Right ventricle myocardium inferior (tissue), 1 donor: ENCODE measurements at places on chromosomes 2 and 18. TPM values are rescaled to one million over a fixed set of nuclear protein-coding genes. Genes with fewer than 3 reads are reported as not detected.

DNA sequence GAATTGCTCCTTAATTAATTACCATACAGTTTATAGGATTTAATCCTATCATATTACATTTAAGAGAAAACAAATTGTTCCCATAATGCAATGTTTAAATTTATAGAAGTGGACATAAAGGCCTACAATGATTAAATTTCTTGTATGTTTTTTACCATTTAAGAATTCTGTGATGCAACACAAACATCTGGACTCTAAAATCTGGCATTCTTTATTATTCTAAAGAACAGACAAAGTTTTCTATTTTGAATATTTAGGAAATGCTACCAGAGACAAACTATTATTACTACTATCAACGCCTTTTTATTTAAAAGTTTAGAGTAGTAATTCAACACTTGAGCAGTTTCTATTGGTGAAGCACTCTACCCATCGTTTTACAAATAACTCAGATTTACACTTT is 535.1 kb downstream of the TMX3 start:
- DNase-seq, result no peak

Gene POMC
- total RNA-seq, result 9.1 TPM

DNA sequence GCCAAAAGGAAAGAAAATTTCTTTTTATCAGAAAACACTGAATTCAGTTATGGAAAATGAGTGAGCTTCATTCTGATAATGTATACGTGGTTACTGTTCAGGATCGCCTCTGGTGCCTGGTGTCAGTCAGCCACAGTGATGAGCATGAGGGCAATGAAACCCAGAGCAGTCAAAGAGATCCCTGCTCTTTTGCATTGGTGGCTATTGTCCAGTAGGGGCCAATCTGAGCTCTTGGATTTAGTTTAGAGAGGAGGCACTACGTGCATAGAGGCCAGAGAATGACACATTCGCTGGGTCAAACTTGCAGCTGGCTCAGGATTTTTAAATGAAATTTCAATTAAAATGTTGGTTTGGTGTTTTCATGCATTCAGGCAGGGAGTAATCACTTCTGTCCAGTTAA is 522.9 kb downstream of the TMEM182 start:
- no peak for DNase-seq

DNA sequence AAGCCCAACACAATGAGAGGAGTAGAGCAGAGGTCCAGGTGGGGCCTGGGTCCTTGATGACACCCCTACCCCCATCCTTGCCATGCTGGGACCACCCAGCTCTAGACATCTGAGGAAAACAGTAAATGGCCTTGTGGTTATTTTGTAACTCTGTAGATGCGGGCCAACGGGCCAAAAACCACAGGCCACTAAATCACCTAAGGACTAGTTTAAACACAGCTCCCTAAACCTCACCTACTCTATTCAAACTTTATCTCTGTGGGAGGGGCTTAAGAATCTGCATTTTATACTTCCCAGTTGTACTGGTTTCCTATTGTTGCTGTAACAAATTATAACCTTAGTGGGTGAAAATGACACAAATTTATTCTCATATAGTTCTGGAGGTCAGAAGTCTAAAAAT is 19.0 kb upstream of the SERTAD2 start:
- DNase-seq, result no peak

GRCh38 chr2:65429786-65430602 is 2.4 kb downstream of the SPRED2 start:
- DNase-seq, result no peak

Gene TFCP2L1
- 0.30 TPM for total RNA-seq

Gene MC4R
- total RNA-seq, result not detected

GRCh38 chr18:78875016-78875777 is 104.4 kb upstream of the SALL3 start:
- no peak for DNase-seq

GRCh38 chr2:142190805-142191204 is 60.0 kb upstream of the LRP1B start:
- DNase-seq, result no peak

DNA sequence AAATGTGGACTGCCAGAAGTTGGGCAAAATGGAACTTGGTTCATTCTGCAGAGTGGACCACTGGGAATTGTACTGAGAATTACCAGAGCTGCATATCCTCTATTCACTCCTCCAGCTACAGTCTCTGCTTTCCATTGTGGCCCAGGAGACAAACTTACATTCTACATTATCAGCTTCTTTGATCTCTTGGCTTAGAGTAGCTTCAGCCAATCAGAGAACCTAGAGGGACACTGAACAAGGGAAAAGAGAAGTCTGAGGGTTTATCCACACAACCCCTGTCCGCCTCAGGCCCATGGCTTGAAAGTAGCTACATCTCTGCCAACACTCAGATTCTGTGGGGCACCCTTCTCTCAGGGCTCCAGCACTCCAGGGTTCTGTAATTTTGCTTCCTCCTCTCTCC is 251.1 kb downstream of the TRIB2 start:
- DNase-seq, result no peak

DNA sequence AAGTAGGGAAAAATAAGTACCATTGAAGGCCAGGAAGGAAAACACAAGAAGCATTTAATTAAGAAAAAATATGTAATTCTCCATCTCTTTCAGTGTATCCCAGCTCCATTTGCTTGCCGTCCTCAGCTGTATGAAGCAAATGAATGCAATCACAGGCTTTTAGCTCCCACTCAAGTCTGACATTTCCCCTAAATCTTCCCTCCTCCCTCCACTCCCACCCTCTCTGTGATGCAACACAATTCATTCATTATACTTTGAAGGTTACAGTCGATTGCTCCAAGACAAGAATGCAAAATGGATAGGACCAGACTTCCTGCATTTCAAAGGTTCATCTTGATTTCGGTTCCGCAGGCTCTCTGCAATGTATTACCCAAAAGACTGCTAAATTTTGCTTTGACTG is 172.7 kb upstream of the SERPINE2 start:
- no peak for DNase-seq

DNA sequence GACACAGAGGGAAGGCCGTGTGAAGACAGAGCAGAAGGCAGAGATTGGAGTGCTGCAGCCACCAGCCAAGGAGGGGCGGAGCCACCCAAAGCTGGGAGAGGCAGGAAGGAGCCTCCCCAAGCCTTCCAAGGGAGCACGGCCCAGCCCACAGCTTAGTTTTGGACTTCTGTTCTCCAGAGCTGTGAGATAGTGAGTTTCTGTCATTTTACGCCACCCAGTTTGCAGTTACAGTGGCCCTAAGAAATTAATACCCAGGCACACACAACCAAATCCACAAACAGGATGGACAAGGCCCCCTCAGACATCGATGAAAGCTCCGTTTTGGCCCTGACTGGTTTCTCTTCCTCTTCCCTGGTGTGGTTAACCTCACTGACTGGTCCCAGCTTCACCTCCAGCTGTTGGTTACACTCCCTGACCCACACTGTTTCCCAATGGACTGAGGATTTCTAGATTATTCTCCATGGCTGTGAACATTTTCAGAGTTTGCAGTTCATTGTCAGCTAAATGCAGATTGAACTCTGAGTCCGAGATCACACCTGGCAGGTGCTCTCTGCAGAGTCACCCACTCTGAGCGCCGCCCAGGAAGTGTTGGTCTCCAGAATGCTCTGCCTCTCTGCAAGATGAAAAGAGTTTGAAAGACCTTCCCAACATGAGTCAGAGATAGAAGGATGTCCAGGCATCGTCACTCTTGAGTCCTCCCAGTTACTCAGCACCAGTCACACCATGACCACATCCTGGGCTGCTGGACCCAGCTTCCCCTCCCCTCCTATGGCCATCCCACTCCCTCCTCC is 100.2 kb downstream of the TWIST2 start:
- DNase-seq, result no peak

Gene ZNF638
- 91.9 TPM for total RNA-seq

DNA sequence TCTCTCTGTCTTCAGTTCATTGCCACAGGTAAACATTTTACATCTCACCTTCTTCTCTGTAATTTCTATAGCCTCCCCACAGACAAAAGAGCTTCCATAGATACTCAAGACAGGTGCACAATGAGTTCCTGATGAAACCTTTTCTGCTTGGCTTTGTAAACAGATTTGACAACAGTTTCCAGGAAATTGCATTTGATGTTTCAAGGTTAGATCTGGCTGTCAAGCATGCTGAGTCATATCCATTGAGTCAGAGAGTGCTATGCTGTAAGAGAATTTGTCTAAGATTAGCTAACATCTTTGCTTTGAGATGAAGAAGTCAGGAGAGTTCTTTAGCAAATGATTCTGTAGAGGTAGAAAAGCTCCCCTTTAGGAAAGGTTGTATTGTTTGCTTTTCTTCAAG is 40.6 kb upstream of the MAP2 start:
- DNase-seq, result no peak

DNA sequence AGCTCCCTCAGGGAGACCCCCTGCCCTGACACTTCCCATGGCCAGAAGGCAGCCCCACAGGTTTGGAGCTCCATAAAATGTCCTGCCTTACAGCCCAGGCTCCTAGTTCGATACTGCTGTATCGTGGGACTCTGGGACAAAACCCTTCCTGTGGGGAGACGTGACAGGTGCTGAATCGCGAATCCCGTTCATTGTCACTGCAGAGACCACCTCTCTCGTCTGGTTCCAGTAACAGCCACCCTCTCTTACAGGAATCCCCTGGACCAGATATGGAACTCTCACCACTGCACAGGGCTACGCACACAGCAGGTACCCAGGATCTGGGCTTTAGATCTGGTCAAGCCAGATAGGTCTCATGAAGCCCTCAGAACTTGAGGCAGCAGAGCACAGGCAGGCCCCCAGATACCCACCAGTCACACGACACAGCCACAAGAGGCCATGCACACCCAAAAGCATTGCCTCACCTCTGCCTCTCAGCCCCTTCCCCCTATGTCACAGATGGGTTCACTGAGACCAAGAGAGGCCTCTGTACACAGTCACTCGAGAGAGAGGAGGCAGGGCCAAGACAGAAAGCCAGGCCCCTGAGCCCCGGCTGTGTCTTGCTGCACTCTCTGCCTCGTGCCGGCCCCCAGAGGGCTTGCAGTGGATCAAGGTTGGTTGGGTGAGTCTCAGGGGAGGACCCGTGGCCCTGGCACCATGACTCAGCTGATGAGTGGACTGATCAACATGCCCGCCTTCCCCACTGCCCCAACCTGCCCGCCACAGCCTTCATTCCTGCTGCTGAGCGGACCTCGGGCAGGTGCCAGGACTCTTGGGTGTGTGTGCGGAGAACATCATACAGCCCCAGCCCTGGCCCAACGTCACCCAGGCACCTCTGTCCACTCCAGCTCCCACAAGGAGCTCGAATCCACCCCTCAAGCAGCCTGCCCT is 7.6 kb downstream of the SDC1 start:
- DNase-seq, result no peak

- DNase-seq, result no peak
These were observed 10.7 kb downstream of the DBI start for GRCh38 chr2:119377294-119377992.

GRCh38 chr18:13269013-13269280 is 50.4 kb downstream of the LDLRAD4 start:
- DNase-seq, result no peak

- DNase-seq, result no peak
These were observed 436.4 kb downstream of the DCDC2C start for GRCh38 chr2:4139731-4140130.

Gene CTIF
- total RNA-seq, result 74.0 TPM

DNA sequence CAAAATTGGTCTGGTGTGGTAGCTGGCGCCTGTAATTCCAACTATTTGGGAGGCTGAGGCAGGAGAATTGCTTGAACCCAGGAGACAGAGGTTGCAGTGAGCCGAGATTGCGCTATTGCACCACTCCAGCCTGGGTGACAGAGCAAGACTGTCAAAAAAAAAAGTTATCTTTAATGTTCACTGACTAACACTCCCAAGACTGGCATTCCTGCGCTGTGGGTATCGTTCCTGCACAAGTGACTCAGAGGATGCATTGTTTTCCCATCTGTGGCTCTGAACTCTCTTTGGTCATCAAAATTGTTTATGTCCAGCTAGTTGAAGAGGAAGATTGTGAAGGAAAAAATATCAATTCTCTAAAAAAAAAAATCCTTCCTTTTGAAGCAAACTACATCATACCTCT is 539.0 kb downstream of the SOX11 start:
- no peak for DNase-seq

Gene ALPI
- total RNA-seq, result not detected

Gene ALK
- total RNA-seq, result 0.08 TPM

DNA sequence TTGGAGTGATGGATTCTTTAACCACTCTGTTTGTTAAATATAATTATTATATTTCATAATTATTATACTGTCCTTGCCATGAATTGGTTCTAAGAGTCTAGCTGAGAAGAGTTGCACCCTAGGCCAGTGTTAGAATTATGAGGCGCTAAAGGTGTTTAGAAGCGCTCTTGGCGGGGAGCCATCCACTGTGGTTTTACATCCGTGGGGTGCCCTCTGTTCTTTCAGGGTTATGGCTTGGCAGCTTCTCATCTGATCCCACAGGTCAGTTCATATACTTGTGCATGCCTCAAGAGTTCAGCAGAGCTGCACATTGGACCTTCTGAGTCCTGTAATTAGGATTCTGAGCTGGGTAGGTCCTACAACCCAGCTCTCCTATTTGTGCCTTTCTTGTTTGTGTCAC is 9.1 kb downstream of the ASAP2 start:
- no peak for DNase-seq

Gene REG1B
- not detected for total RNA-seq

DNA sequence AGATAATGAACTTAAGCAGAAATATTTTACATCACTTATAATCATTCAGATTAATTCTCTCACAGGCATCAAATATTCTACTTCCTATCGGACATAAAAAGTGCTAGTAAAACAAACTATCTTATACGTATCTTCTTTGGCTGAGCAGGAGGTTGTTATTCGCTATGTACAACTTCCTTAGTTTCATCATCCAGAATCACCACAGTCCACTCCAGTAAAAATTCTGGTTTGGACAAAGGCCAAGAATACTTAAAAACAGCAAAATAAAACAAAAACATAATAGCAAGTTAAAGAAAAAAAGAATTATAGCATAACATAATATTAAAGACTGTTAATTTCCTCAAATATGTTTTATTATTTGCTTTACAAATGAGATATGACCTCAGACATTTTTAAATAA is 1077.1 kb upstream of the CELF4 start:
- DNase-seq, result no peak

DNA sequence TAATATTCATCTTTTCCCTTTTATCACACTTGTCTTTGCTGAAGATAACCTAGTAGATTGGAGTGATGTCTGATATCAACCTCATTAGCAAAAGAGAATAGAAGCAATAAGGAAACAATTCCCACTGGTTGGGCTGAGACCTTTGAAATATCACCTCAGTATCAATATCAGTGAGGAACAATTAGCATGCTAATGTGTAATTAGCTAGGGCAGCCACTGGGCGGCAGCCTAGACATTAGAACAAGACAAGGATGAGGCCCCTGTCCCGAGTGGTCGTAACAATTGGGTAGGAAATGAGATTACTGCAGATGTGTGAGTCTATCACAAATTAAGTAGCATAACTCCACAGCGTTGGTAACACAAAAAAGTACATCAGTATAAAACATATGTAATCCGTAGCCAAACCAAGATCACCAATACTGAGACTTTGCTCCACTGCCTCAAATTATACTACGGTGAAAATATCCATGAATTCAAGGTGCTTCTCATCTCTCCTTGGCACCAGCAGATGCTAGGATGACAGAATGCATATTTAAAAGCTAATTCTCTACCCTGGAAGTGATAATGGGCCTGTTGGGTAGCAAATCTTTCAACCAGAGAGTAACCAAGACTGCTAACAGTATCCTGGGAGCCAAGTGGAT is 99.1 kb downstream of the ALPK2 start:
- peak; percentile 87 for DNase-seq

Gene PTMA
- total RNA-seq, result 264 TPM
